ENCODE measurements at places on chromosomes 2 and 18.

- H3K4me3 ChIP-seq: no peak overlapping the region
- DNase-seq: no peak
- H3K27me3 ChIP-seq: peaks cover 3% of the 10 kb centered on the region
- no peaks in the 10 kb centered on the region for H3K4me1 ChIP-seq
- H3K27ac ChIP-seq: peak overlapping the region; percentile 54
- H3K36me3 ChIP-seq: peaks cover 13% of the 10 kb centered on the region
These were observed 8.7 kb upstream of the MTERF4 start for GRCh38 chr2:241110607-241111439.

DNA sequence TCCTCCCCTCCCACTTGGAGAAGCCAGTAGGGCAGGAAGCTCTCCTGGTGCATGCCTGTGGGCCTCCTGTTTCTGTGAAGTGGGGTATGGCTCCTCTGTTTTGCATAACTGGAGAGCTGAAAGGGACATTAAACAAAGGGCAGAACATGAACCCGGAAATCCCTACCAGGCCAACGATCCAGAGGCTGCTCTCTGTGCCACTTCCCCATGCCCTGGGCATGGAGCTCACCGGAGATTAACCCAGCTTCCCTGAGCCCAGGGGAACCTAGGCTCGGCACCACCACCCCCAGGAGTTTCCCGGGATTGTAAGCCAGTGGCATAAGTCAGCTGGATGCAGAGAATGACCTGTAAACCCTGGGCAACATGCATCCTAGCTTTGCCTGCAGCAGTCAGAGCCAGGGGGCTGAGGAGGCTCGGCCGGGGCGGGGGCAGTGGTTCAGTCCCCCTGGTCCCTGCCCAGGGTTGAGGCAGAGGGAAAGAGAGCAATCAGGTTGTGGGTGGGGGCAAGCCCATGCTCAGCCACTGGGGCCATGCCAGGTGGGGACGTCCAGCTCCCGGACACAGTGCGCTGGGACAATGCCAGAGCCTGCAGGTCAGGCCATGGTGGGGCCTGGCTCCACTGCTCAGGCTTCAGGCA is 49.5 kb downstream of the TIMM21 start:
- DNase-seq: no peak
- H3K4me1 ChIP-seq: peaks cover 12% of the 10 kb centered on the region
- no peaks in the 10 kb centered on the region for H3K36me3 ChIP-seq

DNA sequence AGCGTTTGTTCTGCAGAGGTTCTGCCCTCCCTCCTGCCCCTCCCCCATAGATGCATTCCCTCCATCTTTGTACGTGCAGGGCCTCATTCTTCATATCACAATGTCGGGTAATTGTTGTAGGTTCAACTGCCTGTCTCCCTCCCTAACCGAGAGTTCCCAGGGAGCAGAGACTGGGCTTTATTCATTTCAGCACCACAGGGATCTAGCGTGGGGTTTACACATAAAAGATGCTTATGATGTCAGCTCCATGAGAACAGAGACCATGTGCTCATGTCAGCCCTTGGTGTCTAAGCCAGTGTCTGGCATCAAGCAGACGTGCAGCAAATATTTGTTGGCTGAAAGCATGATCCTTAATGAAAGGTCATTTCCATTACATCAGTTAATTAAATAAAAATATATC is 298.9 kb upstream of the TRIB2 start:
- no peak overlapping the region for H3K4me3 ChIP-seq
- peaks cover 5% of the 10 kb centered on the region for H3K36me3 ChIP-seq
- peaks cover 14% of the 10 kb centered on the region for H3K4me1 ChIP-seq
- no peak for DNase-seq
- H3K27ac ChIP-seq: no peak overlapping the region

GRCh38 chr2:112255875-112256274 is 1.0 kb upstream of the ZC3H8 start:
- no peak overlapping the region for H3K27ac ChIP-seq
- peaks cover 28% of the 10 kb centered on the region for H3K4me1 ChIP-seq
- DNase-seq: no peak
- H3K27me3 ChIP-seq: no peaks in the 10 kb centered on the region

DNA sequence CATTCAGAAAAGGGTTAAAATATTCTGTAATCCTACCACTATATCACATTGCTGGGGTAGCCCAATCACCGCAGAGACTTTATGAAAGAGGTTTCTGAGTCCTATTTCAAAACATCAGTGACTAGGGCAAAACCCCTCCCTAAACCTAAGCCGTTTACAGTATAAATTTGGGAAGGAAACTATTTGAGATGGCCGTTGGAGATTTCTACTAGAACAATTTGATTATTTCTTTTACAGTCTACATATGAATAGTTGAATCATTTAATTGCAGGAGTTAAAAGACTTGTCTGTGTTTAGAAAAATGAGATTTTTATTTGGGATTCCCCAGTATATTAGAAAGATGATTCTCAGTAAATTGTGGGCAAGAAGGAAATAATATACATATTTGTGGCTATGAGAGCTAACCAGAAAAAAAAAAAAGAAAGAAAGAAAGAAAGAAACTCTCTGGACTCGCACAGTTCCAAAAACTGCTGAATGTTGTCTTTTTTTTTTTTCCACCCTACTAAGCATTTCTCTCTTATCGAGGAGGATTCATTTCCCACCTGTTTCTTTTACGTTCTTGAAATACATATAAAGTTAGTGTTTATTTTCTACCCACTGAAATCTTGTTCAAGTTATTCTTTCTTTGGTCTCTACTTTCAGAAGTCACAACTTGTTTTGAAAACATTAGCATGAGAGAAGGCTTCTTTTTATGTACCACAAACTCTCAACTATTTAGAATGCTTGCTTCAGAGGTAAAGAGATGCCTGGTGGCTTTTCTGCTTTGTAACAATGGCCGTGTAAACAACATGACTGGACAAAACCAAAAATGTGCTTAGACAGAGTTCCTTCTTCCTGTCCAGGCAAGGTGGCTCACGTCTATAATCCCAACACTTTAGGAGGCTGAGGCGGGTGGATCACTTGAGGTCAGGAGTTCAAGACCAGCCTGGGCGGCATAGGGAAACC is 65.9 kb downstream of the BCL2 start:
- DNase-seq: no peak
- H3K27ac ChIP-seq: no peak overlapping the region
- H3K4me1 ChIP-seq: peaks cover 8% of the 10 kb centered on the region
- H3K36me3 ChIP-seq: peaks cover 61% of the 10 kb centered on the region
- peaks cover 3% of the 10 kb centered on the region for H3K27me3 ChIP-seq

DNA sequence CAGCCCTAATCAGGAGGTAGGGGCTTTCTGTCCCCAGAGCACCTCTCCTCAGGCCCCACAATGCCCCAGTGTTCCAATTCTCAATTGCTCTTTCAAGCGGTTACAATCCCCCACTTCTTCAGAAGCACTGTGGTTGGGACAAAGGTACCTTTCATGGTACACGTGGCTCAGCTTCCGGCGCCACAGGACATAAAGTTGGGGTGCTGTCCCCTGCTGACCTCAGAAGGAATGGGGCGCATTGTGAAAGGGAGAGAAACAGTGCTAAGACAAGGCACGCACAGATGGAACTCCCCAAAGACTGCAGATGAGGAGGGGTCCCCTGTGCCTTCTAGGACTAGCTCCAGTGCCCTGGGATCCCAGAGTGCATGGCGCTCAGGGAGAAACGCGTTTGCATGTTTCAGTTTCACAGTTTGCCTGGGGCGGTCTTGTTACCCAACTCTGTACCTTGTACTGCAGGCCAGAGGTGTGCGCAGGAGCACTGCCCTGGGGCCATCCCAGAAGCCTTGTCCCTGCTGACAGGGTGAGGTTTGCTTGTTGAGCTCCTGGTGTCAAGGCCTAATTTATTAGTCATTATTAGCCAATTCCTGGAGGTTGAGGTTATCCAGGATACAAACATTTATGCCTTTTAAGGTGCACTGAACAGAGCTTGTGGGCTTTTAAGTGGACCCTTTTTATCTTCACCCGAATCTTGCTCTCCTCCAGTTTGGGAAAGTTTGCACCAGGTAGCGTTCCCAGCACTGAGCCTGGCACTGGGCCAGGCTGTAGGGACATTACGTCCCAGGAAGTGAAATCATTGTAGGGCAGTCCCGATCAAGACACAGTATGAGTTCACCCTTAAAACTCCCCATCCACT is 7.6 kb downstream of the CNDP1 start:
- peaks cover 17% of the 10 kb centered on the region for H3K4me1 ChIP-seq
- peak overlapping the region; percentile 54 for H3K27ac ChIP-seq
- H3K4me3 ChIP-seq: no peak overlapping the region
- peaks cover 28% of the 10 kb centered on the region for H3K27me3 ChIP-seq
- no peaks in the 10 kb centered on the region for H3K36me3 ChIP-seq

GRCh38 chr18:51041677-51042352 is 11.8 kb downstream of the SMAD4 start:
- H3K27ac ChIP-seq: no peak overlapping the region
- H3K4me3 ChIP-seq: no peak overlapping the region
- H3K36me3 ChIP-seq: peaks cover 64% of the 10 kb centered on the region

DNA sequence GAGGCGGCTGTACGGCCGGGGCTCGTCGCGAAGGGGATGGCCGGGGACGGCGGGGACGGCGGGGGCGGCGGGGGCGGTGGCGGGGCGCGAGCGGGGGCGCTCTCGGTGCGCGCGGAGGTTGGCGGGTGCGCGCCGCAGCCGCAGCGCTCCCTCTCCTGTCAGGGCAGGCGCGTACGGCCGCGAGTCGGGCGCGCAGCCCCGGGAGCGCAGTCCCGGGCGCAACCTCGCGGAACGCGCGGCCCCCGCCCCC is 296 bp upstream of the GRHL1 start:
- DNase-seq: no peak
- H3K36me3 ChIP-seq: no peaks in the 10 kb centered on the region
- peak overlapping the region; percentile 79 for H3K4me3 ChIP-seq
- H3K27ac ChIP-seq: no peak overlapping the region
- H3K4me1 ChIP-seq: peaks cover 15% of the 10 kb centered on the region

- peaks cover 29% of the 10 kb centered on the region for H3K27me3 ChIP-seq
- H3K27ac ChIP-seq: no peak overlapping the region
- peak overlapping the region; percentile 27 for H3K4me3 ChIP-seq
- no peak for DNase-seq
- H3K4me1 ChIP-seq: peaks cover 35% of the 10 kb centered on the region
These were observed 1.4 kb upstream of the CCDC85A start for GRCh38 chr2:56182420-56182819.

DNA sequence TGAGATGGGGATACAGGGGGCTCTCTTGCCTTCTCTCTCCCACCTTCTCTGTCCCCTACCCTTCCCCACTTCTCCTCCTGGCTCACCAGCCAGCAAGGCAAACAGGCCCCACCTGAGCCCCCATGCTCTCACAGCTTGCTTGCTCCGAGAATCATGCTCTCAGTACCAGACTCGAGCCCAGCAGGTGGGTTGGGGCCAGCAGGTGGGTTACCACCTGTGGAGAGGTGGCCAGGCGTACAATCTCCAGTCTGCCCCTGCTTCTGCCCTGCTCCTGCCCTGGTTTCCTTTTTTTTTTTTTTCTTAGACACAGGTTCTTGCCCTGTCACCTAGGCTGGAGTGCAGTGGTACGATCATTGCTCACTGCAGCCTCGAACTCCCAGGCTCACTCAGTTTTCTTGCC is 214.5 kb downstream of the SH3RF3 start:
- no peak for DNase-seq
- peak overlapping the region; percentile 68 for H3K27ac ChIP-seq
- H3K4me3 ChIP-seq: no peak overlapping the region

- no peak overlapping the region for H3K4me3 ChIP-seq
- H3K27me3 ChIP-seq: no peaks in the 10 kb centered on the region
- no peaks in the 10 kb centered on the region for H3K36me3 ChIP-seq
- no peak for DNase-seq
- H3K27ac ChIP-seq: no peak overlapping the region
- peaks cover 14% of the 10 kb centered on the region for H3K4me1 ChIP-seq
These were observed 130.0 kb upstream of the MC4R start for GRCh38 chr18:60502591-60502990.

- no peak for DNase-seq
- no peaks in the 10 kb centered on the region for H3K27me3 ChIP-seq
- H3K36me3 ChIP-seq: no peaks in the 10 kb centered on the region
- H3K27ac ChIP-seq: no peak overlapping the region
- H3K4me1 ChIP-seq: no peaks in the 10 kb centered on the region
These were observed 490.4 kb downstream of the NR4A2 start for GRCh38 chr2:155842103-155842502.

GRCh38 chr2:96267159-96267971 is 1.3 kb downstream of the CIAO1 start:
- H3K4me1 ChIP-seq: peaks cover 33% of the 10 kb centered on the region
- DNase-seq: peak; percentile 49
- H3K4me3 ChIP-seq: peak overlapping the region; percentile 100
- H3K36me3 ChIP-seq: peaks cover 35% of the 10 kb centered on the region

GRCh38 chr18:33826151-33826550 is 248.1 kb downstream of the ASXL3 start:
- no peaks in the 10 kb centered on the region for H3K4me1 ChIP-seq
- H3K4me3 ChIP-seq: no peak overlapping the region
- no peak for DNase-seq
- H3K27ac ChIP-seq: no peak overlapping the region
- no peaks in the 10 kb centered on the region for H3K36me3 ChIP-seq

GRCh38 chr2:136112317-136113208 is 5.4 kb downstream of the CXCR4 start:
- H3K27me3 ChIP-seq: no peaks in the 10 kb centered on the region
- H3K4me3 ChIP-seq: peak overlapping the region; percentile 1
- peaks cover 24% of the 10 kb centered on the region for H3K36me3 ChIP-seq
- no peak overlapping the region for H3K27ac ChIP-seq

DNA sequence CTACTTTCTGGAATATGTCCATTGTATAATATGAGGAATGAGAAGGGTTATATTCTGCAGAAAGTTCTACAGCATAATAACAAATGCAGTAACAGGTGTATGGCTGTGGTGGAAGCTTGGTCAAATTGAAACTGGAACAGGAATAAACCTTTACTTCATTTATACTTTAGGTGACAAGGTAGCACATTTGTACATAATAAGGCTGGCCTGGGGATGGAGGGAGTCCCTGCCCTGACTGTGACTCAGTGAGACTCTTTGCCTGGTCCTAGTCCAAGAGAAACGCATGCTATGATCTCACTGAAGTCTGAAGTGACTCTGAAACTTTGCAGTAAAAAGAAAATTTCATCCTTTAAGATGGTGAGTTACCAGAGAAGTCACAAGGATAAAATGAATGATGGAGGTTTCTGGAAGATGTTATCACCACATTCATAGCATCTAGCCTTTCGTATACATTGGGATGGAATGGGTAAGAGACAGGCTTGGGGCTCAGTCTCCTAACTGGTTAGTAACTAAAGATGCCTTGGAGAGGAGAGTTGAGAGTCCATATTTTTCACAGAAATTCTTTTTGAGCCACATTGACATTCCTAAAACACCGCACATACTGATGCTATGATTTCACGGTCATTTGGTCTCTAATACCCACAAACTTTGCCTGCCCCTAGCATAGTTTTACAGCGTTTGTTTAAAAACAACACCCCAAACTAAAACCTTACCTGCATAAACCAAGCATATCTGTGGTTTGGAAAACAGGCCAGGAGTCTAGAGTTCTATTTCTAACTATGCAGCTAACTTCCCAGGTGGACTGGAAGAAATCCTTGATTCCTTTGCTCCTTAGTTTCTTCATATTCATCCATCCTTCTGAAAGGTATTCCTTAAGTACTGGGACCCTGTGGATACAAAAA is 42.4 kb upstream of the NABP1 start:
- no peak overlapping the region for H3K4me3 ChIP-seq
- H3K27me3 ChIP-seq: peaks cover 4% of the 10 kb centered on the region
- DNase-seq: no peak
- no peak overlapping the region for H3K27ac ChIP-seq
- H3K4me1 ChIP-seq: peaks cover 14% of the 10 kb centered on the region
